WERI-Rb-1 (cell line): ENCODE measurements at places on chromosomes 12 and 14.

DNA sequence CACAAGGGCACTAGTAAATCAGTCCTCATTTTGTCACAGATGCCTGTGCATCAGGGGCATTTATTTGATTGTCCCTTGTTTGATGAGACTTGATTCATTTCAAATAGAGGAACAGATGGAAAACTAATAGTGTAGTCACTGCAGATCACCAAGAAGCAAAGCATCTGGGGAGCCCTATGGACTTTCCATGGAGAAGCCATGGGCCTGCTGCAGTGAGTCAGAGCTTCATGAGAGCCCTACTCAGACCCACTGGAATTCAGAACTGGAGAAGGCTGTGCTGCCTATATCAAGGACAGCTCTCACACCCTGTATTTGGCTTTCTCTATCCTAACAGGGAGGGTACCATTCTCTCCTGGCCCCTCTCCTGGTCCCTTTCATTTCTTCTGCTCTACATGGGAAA, 126.2 kb downstream of the GRIP1 start:
- DNase-seq = no peak

- peak; percentile 56 for DNase-seq
Measured at GRCh38 chr12:124032265-124032886, 59.4 kb downstream of the ZNF664 start.

- no peak for DNase-seq
Measured at GRCh38 chr12:80576641-80577418, 130.6 kb upstream of the MYF6 start.

GRCh38 chr12:12331244-12331771, 18.7 kb downstream of the MANSC1 start:
- no peak for DNase-seq

GRCh38 chr12:5478081-5478706, 46.3 kb downstream of the NTF3 start:
- DNase-seq = no peak

DNA sequence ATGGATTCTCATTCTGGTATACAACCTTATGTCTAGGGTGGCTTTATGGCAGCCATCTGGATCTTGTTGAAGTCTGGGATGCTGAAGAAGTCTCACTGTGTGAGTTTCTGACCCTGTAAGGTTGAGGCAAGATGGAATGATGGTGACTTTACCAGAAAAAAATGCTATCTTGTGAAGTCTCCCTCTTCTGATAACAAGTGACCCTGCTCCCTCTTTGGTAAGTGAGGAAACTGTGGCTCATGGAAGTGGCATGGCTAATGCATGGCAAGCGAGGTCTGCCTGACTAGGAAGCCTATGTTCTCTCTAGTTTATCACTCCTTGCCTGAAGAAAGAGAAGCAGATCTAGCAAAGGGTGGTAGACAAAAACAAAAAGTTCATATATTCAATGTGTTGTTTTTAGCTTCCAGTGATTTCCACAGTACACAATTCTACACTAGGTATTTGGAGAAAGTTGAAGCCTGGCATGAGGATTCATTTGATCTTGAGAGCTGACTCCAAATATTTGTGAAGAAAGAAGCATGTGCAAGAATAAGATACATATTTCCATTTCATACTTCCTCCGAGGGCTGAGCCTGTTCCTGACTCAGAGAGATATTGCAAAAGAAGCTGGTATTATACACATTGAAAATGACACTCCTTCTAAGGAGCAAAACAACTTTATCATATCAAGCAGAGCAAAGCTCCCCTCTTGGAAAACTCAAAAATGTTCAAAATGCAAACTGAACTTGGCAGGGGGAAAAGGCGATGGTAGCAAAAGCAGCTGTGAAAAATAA, 63.6 kb downstream of the HELB start:
- DNase-seq = no peak

GRCh38 chr14:24060984-24061913, 9.4 kb downstream of the CARMIL3 start:
- DNase-seq = no peak

GRCh38 chr14:91415794-91416743, 1.6 kb downstream of the CCDC88C start:
- DNase-seq = no peak

- DNase-seq = no peak
Measured at GRCh38 chr12:111046896-111047295, 126.5 kb upstream of the MYL2 start.

- DNase-seq = no peak
Measured at GRCh38 chr12:91250273-91250665, 67.7 kb upstream of the DCN start.

- no peak for DNase-seq
Measured at GRCh38 chr12:2439332-2440100, 355.3 kb upstream of the FKBP4 start.

DNA sequence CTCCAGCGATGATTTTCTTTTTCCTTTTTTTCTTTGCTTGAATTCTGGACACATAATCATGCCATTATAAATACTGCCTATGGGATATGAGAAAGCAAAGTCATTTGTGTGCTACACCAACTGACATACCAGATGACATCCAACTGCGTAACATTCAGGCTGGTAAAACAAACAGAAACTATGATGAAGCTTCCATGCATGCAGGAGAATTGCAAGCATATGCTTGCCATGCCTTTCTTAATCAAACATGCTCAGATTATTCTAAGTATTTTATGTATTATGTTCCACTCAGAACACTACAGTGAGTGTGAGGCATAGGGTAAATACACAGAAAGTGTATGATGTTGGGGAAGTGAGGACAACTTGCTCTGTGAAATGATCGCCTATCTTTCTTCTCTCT, 97.4 kb downstream of the C12orf50 start:
- no peak for DNase-seq

GRCh38 chr12:2654741-2655140, 140.0 kb upstream of the FKBP4 start:
- no peak for DNase-seq

GRCh38 chr14:52377940-52378339, 63.8 kb downstream of the PTGER2 start:
- no peak for DNase-seq

GRCh38 chr14:58077621-58078020, 74.4 kb downstream of the ARMH4 start:
- DNase-seq = no peak

DNA sequence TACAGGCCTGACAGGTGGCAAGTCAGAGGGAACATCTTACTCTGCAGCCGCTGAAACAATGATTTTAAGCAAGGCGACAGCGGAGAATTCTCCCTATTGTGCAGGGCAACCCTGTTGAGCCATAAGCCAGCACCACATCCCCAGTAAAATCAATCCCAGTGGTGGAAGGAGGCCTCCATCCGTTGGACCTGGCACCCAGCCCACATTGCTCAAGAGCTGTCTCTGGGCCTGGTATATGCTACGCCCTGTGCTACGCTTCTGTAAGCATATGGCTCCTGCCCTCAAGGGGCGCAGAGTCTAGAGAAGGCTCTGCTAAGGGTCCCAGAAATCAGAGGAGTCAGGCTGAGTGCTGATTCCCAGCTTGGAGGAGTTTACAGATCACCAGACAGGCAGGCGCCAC, 265.5 kb downstream of the CACNA1C start:
- DNase-seq = no peak

DNA sequence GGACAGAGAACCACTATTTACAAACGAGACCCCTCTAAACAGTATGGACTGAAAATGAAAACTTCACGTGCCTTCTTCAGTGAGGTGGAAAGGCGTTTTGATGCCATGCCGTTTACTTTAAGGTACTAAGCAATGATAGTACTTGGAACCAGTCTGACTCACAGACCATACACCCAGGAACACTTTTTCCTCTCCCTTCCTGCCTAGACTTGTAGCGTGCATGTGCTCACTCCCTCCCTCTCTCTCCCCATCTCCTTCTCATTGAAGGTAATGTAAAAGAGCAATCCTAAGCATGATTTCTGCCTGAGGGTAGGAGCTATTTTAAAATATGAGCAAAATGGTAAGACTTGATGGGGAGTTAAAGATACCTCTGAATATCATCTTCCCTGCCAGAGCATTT, 5.9 kb upstream of the RPL41 start:
- no peak for DNase-seq

GRCh38 chr12:53179687-53180219, 769 bp upstream of the ZNF740 start:
- DNase-seq = no peak

GRCh38 chr12:131454418-131455217, 256.3 kb upstream of the SFSWAP start:
- peak; percentile 88 for DNase-seq

DNA sequence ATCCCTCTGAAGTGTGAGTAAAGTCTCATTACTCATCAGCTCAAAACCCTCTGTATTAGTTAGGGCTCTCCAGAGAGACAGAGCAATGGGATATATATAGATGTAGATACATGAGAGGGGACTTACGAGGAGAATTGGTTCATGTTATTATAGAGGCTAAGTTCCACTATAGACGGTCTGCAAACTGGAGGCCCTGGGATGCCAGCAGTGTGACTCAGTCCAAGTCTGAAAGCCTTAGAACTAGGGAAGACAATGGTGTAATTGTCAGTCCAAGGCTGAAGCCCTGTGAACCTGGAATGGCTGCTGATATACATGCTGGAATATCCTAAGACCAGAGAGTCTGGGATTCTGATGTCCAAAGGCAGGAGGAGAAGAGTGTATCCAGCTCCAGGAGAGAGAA, 57.3 kb upstream of the CEP83 start:
- DNase-seq = no peak

DNA sequence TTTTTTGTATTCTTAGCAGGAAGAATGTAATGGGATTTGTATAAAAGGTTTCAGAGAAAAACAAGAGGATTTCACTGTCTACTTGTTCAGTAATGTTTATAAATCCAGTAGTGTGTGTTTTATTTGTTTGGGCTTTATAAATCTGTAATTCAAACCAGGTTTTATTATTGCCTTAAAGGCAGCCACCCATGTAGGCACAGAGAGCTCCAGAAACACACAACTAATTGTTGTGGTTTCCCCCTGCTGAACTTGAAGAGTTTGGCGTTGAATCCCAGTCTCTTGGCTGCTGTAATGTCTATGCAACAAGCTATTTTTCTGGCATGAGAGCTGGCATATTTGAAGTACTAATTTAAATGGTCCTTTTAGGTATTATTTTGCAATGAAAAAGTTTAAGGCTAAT, 63.4 kb upstream of the SLCO1C1 start:
- DNase-seq = no peak

DNA sequence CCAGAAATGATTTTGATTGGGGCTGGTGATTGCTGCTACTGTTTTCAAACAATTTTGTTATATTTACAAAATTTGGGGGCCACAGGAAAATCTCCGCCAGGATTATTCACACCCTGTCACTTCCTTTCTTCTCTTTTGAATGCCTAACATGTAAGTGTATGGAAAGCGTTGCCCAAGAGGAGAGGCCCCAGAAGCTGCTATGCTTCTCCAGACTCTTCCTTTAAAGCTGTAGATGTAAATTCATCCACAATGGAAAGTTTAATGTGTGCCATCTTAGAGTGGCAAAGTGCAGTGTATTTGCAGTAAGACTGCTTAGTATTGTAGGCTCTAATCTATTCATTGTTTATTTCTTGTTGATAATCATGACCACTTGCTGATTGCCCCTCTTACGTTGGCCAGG, 136.7 kb upstream of the LRIG3 start:
- DNase-seq = no peak

GRCh38 chr12:62898526-62898925, 36.4 kb downstream of the PPM1H start:
- no peak for DNase-seq

DNA sequence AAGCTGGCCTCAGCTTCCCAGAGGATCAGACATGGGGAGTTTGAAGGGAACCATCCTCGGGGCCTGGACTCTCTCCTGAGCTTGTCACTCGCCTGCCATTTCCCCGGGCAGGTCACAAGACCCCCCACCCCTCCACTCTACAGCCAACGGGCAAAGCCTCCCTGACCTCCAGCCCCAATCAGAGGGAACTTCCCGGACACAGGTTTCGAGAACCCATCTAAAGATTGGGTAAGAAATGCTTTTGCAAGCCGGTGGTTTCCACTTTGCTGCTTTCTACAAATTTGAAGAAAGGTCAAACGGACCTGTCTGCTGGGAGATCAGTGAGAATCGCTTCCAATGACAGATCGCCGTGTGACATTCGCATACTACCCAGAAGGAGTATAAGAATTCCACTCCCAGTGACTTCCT, 89.6 kb downstream of the SCARB1 start:
- DNase-seq = no peak

DNA sequence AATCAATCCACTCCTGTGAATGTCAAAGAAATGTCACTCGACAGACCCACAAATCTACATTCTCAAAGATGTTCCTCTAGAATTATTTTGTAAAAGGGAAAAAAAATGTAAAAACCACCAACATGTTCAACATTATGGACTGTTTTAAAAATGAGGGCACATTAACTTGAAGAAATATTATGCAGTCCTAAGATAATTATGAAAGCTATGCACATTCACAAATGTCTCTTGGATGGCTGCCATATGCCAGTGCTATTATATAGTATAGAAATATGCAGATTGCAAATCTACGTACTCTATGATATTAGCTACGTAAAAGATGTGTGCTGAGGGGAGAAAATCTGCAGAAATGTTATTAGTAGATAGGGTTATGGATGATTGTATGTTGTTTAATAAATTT, 334.2 kb downstream of the BMP4 start:
- no peak for DNase-seq

GRCh38 chr12:22625762-22626294, 857 bp downstream of the ETNK1 start:
- peak; percentile 63 for DNase-seq

DNA sequence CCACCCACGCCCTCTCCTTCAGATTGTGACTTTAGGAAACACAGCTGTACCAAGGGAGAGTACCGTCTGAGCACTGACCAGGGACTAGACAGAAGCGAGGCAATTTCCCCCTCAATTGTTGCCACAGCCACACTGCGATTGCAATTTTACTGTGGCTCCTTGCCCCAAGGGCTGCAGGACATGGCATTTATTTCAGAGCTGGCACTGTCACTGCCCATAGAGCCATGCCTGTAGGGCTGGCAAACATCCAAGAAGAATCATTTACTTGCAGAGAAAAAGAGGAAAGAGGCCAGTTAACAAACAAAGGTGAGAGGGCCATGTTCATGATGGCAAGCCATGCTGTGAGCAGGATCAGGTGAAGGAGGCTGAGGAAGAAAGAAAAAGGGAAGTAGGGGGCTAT, 129.6 kb downstream of the EMP1 start:
- DNase-seq = no peak

GRCh38 chr12:20150835-20151422, 217.4 kb upstream of the PDE3A start:
- no peak for DNase-seq

- no peak for DNase-seq
Measured at GRCh38 chr12:94768398-94769046, 118.2 kb upstream of the TMCC3 start.

GRCh38 chr14:70555890-70556289, 21.1 kb upstream of the ADAM20 start:
- no peak for DNase-seq

DNA sequence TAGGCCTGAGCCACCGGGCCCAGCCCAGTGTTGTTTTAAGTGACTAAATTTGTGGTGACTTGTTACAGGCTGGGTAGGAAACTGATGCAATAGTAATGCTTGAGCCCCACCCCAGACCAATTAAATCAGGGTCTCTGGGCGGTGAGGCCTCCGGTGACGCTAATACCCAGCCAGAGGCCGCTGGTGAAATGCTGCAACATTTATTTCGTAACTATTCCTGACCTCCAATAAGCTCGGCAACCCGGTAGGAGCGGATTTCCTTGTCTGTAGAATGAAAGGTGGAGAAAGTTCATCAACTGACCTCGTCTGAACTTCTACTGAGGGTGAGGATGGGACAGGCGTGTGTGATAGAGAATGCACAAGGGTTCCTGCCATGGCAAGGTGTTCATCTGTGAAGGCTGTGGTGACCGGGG, 42.3 kb downstream of the FZD10 start:
- DNase-seq = no peak

GRCh38 chr12:102513272-102513671, 32.9 kb upstream of the IGF1 start:
- no peak for DNase-seq

GRCh38 chr14:70821584-70822529, 12.5 kb upstream of the MAP3K9 start:
- DNase-seq = peak; percentile 66
